ENCODE measurements at places on chromosomes 5 and 9.
A peak's percentile ranks its signal among the peaks of the same experiment; 100 is the strongest.

- DNase-seq, result no peak
These were observed 27.6 kb downstream of the IL7R start for GRCh38 chr5:35884191-35884769.

DNA sequence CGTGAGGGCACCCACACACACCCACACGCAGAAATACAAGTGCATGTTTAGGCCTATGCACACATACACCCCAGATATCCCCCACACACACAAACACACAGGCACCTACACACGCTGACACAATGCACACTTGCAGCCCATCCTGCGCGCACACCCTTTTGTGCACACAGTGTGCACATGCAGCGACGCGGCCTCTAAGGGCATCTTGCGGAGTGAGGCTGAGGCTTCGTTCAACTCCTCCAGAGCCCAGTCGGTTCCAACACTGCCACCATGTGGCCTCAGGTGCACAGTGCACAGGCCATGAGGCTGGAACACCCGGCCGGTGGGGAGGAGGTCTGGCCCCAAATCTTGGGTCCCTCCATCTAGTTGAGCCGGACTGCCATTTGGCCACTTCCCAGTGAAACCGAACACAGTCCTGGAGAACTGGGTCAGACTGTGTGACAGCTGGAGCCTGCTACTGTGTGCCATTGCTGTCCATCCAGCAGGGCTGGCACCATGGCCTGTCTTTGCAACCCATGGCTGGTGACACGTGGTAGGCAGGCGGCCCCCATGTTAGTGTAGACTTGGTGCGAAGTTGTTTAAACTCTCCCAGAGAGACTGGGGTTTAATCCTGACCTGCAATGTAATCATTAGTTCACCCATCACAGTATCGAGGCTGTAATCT is 97.7 kb upstream of the MVB12B start:
- peak; percentile 54 for DNase-seq

GRCh38 chr9:104482921-104483570 is 21.0 kb upstream of the OR13F1 start:
- no peak for DNase-seq

DNA sequence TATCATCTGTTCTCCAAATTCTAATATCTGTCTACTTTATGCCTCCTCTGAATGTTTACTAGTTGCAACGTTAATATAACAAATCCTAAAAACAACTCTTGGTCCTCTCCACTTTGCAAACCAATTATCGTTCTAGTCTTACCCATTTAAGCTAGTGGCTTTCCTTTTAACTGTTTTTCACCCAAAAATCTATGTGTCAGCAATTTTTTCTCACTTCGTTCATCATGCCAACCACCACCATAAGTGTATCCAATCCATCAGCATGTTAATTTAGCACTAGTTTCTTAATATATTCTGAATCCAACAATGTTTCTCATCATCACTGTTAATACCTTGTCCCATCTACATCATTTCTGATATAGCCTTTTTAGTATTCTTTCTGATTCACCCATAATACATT is 90.0 kb upstream of the RORB start:
- no peak for DNase-seq

DNA sequence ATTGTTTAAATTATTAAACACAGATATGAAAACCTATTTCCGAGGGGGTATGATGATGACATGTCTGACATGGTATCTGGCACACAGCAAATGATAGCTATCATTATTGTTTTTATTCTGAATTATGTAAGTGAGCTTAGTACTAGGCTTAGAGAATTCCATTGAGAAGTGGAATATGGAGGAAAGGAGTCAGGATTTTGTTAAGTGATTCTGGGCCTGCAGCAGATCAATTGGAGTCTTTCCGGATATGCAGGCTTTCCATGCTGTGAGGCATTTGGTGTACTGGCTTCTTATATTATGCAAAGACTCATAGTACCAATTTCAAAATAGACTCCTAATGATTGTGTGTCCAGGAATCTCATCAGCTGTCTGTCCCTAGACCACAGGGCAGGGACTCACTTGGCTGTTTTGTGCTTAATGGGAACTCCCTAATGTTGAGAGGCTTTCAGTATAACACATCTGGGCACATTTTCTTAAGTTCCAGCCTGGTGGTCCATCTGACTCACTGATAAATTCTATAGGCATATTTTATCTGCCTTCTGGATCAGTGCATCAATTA is 180.0 kb upstream of the KLF9 start:
- DNase-seq, result no peak

GRCh38 chr9:113219186-113219936 is 1.7 kb downstream of the FKBP15 start:
- DNase-seq, result no peak

GRCh38 chr5:5522336-5522735 is 99.9 kb downstream of the ICE1 start:
- no peak for DNase-seq

DNA sequence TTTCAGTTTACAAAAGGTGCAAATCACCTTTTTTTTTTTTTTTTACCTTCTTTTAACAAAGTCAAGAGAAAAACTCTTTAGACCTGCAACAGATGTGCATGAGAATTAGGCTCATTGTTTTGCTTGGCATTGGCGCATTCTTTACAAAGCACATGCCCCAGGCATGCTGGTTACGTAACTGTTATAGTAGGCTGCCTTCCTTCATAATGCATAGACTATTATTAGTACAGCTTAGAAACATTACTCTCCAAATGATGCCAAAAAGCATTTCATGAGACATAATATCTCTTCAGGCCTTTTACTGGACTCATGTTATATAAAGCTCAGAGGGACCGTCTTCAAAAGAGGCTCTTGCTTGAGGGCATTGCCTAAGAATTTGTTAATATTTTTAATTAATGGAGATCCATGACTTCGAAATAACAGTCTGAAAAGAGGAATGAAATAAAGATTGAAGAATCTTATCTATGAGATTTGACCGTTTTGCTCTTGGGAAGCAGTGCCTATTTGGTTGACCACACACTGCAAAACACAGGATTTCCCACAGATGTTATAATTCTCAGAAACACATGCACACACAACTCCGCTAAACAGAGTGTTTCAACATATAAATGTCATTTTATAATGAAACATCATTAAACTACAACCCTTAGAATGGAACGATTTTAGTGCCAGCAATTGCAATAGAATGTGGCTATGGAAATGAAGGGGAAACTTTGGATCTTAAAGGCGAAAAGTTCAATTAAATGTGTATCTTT is 478.7 kb downstream of the PRR16 start:
- DNase-seq, result no peak

- no peak for DNase-seq
These were observed 130.9 kb downstream of the CCDC192 start for GRCh38 chr5:127834094-127834531.

- DNase-seq, result no peak
These were observed 47.5 kb upstream of the ELL2 start for GRCh38 chr5:96008987-96009647.

DNA sequence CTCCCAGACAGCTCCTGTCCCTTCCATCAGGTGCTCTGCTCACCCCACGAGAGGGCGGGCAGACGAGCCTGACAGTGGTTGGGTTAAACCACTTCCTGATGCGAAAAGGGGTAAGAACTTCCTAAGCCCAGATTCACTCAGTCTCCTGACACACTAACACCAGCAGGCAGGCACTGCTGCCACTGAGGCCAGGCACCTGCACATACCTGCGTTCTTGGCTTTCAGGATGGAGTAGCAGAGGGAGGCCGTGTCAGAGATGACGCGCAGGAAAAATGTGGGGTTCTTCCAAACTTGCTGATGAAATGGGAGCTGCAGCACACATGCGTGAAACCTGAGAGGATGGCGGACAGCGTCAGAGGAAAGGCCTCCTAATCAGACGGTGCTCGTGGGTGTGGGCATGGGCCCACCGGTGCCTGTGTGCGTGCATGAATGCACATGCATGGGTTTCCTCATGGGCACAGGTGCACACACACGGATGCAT is 29.9 kb downstream of the SLC6A18 start:
- no peak for DNase-seq

- DNase-seq, result no peak
These were observed 132.1 kb downstream of the COL23A1 start for GRCh38 chr5:178458140-178458539.

GRCh38 chr9:101453776-101454570 is 18.4 kb upstream of the ALDOB start:
- DNase-seq, result no peak

- no peak for DNase-seq
These were observed 67.2 kb downstream of the MRPS30 start for GRCh38 chr5:44875661-44876605.

- DNase-seq, result no peak
These were observed 67.0 kb upstream of the GNE start for GRCh38 chr9:36325081-36325828.

GRCh38 chr9:126502417-126503332 is 111.1 kb upstream of the LMX1B start:
- DNase-seq, result no peak

- no peak for DNase-seq
These were observed 63.7 kb downstream of the IRX2 start for GRCh38 chr5:2687746-2688145.

- DNase-seq, result no peak
These were observed 246.5 kb upstream of the ATP10B start for GRCh38 chr5:161098516-161098915.

DNA sequence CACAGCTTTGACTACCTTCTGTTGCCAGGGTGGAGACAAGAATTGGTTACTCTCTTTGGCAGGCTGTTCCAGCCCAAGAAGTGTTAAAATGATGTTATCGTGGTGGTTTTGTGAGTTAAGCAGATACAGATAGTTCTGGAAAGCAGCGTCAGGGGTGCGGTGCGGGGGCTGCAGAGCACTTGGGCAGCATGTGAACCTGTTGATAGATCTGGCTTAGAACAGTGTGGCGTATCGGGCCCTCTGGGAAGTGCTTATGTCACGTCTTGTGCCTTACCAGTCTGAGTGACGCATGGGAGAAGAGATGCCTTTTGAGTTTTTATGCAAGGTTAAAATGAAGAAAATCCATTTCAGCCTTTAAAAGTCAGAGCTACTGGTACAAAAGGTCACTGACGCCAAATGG is 152.5 kb downstream of the PRKACG start:
- no peak for DNase-seq

DNA sequence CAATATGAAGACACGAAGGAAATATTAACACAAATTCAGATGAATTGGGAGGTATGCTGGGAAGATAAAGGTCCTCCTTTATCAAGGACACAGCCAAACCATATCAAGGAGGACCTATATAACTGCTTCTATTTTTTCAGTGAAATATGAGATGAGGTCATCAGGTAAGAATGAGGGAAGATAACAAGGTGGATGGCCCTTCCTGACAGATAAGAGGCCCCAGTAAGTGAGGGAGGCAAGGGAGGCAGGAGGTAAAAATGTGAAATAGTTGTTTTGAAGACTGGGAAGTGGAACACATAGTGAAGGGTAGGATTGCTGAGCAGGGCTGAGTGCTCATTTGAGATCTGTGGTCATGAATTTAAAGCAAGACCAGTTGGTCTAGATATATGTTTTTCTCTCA is 60.0 kb upstream of the FOXE1 start:
- DNase-seq, result no peak

- DNase-seq, result no peak
These were observed 22.4 kb downstream of the ENC1 start for GRCh38 chr5:74618106-74618505.

GRCh38 chr9:113309204-113309813 is 6.1 kb upstream of the RNF183 start:
- DNase-seq, result no peak

DNA sequence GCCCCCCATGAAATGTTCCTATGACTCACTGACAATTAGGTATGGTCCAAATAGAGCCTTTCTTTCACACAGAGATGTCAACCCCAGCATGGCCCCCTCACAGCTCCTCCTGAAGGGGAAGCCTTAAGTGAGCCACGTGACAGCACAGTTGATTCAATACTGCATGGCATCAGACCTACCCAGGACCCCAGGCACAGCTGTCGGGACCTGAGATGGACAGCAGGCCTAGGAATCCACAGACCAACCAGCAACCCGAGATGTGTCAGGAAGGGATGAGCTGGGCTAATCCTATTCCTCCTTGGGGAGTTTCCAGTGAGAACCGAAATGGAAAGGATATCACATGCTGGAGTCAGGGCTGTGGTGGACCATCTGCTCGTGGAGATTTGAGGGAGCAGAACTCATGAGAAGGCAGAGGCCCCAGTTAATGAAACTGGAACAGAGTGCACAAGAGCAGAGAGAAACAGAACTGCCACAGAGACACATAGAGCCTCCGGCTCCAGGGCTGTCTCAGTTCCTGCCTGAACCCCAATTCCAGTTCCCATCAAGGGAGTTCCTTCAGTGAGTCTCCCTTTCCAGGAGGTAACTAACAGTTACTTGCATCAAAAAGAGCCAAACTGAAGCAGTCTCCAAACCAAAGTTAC is 42.1 kb upstream of the SMIM23 start:
- DNase-seq, result no peak

- DNase-seq, result no peak
These were observed 220.2 kb downstream of the DMAC1 start for GRCh38 chr9:7579351-7579750.

- no peak for DNase-seq
These were observed 89.5 kb upstream of the TTC23L start for GRCh38 chr5:34749431-34749873.

GRCh38 chr9:107000218-107000617 is 137.3 kb downstream of the ZNF462 start:
- no peak for DNase-seq

DNA sequence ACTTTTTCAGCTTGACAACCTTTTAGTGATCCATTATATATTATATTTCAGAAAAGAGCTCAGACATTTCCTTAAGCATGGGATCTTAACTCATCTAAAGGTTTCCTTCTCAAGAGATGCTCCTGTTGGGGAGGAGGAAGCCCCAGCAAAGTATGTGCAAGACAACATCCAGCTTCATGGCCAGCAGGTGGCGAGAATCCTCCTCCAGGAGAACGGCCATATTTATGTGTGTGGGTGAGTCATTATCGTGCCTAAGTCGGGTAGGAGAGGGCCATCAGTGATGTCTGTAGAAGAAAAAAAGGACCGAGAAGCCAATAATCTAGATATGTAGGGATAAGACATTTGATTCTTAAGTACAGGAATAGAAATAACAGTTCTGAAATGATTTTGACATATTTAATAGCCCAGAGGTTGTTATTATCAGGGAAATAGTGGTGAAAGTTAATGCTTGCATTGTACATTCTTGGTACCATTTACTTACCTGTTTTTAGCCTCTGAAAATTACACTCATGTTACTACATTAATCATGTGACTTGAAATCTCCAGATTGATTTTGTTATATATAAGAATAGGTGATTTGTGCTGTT is 28.2 kb downstream of the MTRR start:
- DNase-seq, result no peak

GRCh38 chr9:85061969-85062368 is 392.4 kb downstream of the NTRK2 start:
- no peak for DNase-seq

DNA sequence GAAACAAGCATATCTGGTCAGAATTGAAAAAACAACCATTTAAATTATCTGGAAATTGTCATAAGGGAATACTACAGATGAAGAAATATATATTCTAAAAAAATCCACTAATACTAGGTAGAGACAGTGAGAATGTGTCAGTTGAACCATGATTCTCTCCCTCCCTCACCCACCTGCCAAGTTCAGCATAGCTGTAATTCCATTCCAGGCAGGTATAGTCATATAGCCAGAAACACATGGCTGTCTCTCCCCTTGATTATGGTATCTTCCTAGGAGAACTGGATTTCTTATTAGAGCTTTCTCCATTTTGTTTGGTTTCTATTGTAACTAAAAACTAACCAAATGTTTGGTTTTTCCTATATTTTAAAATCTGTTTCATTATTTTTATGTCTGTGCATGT is 509.2 kb downstream of the CDH10 start:
- DNase-seq, result no peak

All from stimulated activated CD8-positive, alpha-beta memory T cell treated with anti-CD3 and anti-CD28 coated beads, Interleukin-2, amount 100 ng/mL, for 48 hours (primary cell).